ENCODE measurements at places on chromosomes 12 and 14.

GRCh38 chr12:48937170-48937569 lies 11.9 kb upstream of the FKBP11 start:
- DNase-seq: no peak

DNA sequence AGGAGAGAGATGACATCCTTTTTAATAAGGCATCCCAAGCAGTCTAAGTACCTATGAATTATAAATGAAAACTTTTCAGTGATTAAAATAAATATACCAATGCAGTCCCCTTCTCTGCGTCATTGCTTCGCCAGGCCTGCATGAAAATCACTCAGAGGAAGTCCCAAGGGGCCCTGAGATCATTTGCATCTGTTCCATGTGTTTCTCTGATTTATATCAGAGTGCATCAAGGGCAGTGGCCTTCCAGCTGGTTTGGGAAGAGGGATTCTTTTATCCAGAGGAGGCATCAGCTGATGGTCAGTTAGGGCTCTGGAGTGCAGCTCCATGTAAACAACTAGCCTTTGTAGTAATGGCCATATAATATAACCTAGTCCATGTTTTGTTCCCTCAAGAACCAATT lies 210.1 kb downstream of the RGS6 start:
- DNase-seq: no peak

GRCh38 chr12:112842441-112842840 lies 50.9 kb downstream of the RPH3A start:
- DNase-seq: no peak

GRCh38 chr12:84704856-84705255 lies 207.7 kb downstream of the SLC6A15 start:
- no peak for DNase-seq

- DNase-seq: no peak
Observed at GRCh38 chr12:124847113-124848074, 16.3 kb downstream of the SCARB1 start.

- peak; percentile 3 for DNase-seq
Observed at GRCh38 chr14:92646952-92647796, 101.3 kb downstream of the LGMN start.

GRCh38 chr14:89366864-89367778 lies 49.9 kb downstream of the FOXN3 start:
- DNase-seq: peak; percentile 65

GRCh38 chr14:23284654-23285529 lies 1.0 kb downstream of the HOMEZ start:
- peak; percentile 19 for DNase-seq

DNA sequence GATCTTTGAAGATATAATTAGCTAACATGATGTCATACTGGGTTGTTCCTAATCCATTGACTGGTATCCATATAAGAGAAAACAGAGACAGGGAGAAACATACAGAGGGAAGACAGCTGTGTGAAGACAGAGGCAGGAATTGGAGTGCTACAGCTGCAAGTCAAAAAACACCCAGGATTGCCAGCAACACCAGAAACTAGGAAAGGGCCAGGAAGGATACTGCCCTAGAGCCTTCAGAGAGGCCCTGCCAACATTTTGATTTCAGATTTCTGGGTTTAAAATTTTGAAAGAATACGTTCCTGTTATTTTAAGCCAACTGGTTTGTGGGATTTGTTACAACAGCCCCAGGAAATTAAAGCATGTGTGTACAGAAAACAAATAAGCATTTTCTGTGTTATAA lies 473.7 kb upstream of the FLRT2 start:
- DNase-seq: no peak

DNA sequence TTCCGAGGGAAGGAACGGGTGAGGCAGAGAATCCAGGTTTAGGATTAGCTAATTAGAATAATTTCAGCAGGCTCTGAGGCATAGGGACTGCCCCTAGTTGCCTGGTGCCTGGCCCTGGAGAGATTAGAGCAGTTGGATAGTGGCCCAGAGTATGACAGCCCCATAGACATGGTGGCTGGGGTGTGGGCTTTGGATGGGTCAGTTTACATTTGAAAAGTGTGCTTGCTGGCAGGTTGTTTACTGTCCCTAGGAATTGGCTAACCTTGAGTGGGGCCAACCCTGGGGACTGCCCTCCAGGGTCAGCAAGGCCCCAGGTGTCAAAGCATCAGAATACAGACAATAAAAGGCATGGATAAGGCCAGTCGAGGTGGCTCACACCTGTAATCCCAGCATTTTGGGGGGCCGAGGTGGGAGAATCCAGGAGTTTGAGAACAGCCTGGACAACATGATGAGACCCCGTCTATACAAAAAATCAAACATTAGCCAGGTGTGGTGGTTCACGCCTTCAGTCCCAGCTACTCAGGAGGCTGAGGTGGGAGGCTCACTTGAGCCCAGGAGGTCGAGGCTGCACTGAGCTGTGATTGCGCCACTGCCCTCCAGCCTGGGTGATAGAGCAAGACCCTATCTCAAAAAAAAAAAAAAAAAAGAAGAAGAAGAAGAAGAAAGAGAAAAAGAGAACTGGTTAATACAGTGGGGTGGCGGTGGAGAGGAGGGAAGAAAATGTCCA lies 182.3 kb upstream of the PWP1 start:
- no peak for DNase-seq

GRCh38 chr14:92654239-92654901 lies 94.1 kb downstream of the LGMN start:
- DNase-seq: no peak

DNA sequence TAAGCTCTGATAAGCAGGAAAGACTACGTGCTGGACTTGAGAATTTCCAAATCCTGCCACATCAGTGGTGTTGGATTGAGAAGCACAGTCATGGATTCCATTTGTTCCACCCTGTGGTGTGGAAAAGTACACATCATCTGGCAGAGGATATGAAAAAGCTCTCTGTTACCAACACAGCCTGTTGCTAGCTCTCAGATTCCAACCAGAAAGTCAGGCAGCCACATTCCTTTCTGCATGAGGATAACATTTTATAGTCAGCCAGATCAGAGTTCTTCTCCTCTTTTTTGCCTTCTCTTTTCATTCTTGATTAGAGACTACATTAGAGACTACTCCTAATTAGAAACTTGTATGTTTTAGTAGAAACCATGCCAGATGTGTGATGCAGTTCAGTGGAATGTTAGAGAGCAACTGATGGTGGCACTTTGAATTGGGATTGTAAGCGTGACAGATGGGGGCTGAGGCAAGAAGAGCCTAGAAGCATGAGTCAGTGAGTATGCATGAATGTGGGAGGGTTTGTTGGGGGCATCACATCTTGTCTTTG lies 61.2 kb upstream of the STXBP6 start:
- DNase-seq: no peak

- no peak for DNase-seq
Observed at GRCh38 chr12:122862110-122862634, 26.9 kb downstream of the HIP1R start.

DNA sequence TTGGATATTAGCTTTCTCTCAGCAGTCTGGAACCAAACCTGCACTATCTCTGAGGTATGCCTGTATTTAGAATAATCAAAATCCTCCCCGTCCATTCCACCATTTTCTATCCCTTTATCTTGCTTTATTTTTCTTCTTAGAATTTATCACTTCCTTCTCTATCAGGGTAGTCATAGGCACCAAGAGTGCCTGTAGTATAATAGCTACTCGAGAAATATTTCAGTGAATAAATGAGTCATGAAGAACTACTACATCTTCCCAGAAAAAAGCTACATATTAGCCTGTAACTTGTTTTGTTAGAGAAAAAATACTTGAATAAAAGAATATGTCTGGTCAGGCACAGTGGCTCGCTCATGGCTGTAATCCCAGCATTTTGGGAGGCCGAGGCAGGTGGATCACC lies 4.3 kb downstream of the SLC2A14 start:
- DNase-seq: no peak

DNA sequence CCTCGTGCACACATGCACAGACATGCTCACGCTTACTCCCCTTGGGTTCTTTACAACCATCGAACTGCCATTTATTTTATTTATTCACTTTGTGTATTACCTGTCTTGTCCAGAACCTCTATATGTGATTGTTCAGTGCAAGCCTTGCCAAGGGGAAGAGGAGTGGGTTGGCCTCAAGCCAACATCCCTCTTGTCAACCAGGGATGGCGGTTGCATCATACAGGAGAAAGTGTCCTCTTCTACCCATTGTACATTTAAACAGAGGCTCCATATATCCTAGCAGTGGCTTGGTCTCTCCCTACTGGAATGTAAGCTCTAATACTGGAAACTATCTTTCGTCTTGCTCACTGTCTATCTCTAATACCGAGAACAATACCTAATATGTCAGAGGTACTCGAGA lies 108.4 kb downstream of the C12orf42 start:
- DNase-seq: no peak

- no peak for DNase-seq
Observed at GRCh38 chr14:32986791-32987540, 48.3 kb downstream of the NPAS3 start.

DNA sequence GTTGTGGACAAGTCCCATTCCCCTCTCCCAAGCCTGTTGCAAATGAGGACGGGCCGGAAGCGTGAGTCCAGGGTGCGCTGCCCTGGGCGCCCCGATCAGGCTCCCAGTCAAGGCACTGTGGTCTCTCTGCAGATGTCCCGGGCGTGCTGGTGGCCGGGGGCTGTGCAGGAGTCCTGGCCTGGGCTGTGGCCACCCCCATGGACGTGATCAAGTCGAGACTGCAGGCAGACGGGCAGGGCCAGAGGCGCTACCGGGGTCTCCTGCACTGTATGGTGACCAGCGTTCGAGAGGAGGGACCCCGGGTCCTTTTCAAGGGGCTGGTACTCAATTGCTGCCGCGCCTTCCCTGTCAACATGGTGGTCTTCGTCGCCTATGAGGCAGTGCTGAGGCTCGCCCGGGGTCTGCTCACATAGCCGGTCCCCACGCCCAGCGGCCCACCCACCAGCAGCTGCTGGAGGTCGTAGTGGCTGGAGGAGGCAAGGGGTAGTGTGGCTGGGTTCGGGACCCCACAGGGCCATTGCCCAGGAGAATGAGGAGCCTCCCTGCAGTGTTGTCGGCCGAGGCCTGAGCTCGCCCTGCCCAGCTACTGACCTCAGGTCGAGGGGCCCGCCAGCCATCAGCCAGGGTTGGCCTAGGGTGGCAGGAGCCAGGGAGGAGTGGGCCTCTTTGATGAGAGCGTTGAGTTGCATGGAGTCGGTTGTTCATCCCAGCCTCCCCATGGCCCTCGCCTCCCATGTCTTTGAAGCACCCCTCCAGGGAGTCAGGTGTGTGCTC lies 6.3 kb downstream of the SLC25A47 start:
- DNase-seq: no peak

DNA sequence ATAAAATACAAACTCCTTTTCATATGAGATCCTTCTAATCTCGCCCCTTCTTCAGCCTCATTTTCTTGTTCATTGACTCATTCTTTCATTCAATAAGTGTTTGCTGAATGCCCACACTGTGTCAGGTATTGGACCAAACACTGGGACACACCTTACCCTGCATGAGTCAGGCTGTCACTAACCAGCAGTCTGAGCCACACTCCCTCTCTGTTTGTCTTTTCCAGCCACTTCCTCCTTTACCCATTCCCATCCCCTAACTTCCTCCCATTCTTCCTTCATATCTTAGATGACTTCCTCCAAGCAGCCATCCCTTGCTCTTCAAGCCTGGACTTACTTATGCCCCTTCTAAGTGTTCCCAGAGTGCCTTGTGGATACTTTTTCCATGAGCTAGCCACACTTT lies 27.0 kb upstream of the HIF1A start:
- peak; percentile 69 for DNase-seq

GRCh38 chr12:104852102-104852501 lies 106.0 kb downstream of the SLC41A2 start:
- no peak for DNase-seq

- DNase-seq: no peak
Observed at GRCh38 chr14:32014057-32014456, 63.0 kb upstream of the ARHGAP5 start.

GRCh38 chr14:81436296-81437138 lies 36.4 kb upstream of the STON2 start:
- peak; percentile 65 for DNase-seq

DNA sequence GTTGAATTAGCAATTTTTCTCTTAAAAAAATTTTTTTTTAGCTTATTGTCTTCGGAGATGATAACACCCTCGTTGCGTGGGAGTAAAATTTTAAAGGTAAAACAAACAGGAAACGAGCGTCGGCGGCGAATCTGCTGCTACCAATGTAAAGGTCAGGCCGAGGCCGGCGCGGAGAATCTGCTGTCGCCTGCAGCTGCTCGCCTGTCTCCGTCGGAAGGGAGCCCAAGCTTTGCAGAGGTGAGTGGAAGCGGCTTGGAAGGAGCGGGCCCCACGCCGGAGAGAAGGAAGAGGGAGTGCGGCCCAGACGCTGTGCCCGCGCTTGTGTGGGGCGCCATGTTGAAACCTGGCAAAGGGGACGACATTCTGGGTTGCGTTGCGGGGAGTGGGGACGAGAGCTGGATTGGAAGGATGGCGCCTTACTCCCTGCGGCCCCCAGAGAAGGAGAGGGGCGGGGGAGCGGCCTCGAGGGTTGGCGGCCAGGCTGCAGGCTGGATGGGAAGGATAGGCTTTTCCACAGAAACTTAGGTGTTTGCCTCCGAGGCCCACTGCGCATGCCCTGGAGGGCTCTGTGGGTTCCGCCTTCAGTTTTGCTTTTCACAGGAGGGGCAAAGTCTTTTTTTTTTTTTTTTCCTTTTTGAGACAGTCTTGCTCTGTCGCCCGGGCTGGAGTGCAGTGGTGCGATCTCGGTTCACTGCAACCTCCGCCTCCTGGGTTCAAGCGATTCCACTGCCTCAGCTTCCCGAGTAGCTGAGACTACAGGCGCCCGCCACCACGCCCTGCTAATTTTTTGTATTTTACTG lies at the start of gene SNRNP35:
TSS of gene SNRNP35 (plus strand) at position 160 of the 800 bp plus-strand sequence. CDS start 7,402 bp downstream, outside the sequence.
- DNase-seq: peak; percentile 74

GRCh38 chr12:29455087-29455486 lies 42.4 kb downstream of the OVCH1 start:
- DNase-seq: no peak

DNA sequence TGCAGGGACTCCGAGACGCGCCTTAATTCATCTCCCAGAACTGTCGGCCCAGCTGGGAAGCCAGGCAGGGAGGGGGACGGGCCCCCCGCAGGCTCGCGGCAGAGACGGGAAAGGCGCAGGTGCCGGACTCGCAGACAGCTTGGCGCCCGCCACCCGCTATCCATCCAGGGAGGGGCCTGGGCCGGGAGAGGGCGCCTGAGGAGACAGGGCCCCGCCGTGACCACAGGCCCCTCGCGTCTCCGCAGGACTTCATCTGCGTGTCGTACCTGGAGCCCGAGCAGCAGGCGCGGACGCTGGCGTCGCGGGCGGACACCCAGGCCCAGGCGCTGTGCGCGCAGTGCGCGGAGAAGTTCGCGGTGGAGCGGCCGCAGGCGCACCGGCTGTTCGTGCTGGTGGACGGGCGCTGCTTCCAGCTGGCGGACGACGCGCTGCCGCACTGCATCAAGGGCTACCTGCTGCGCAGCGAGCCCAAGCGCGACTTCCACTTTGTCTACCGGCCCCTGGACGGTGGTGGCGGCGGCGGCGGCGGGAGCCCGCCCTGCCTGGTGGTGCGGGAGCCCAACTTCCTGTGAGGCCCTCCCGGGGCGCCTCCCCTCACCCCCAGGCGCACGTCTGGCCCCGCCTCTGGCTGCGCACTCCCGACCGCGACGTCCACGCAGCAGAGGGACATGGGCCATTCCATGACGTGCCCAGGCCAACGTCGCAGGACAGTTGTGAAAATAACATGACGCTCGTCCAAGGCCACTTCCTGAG lies 60.6 kb downstream of the LGMN start:
- DNase-seq: no peak

- no peak for DNase-seq
Observed at GRCh38 chr12:79659961-79660431, 30.8 kb downstream of the PAWR start.

GRCh38 chr14:101223127-101223526 lies 319.6 kb upstream of the RTL1 start:
- DNase-seq: no peak

- DNase-seq: no peak
Observed at GRCh38 chr14:43872222-43872621, 634.9 kb downstream of the FSCB start.

- DNase-seq: no peak
Observed at GRCh38 chr14:67944605-67945004, 125.0 kb downstream of the RAD51B start.

Data from CD14-positive monocyte (primary cell).